Muscle of arm (tissue), 14 donors: ENCODE measurements at places on chromosomes 4 and X. TPM values are rescaled to one million over a fixed set of nuclear protein-coding genes. Genes with fewer than 3 reads are reported as not detected.

Gene GUCY1B1
- polyA plus RNA-seq, result 22.2 TPM

Gene CDK16
- 110 TPM for polyA plus RNA-seq

Gene TMPRSS11D
- 0.29 TPM for polyA plus RNA-seq

Gene HTRA3
- 32.2 TPM for polyA plus RNA-seq

Gene PDHA2
- polyA plus RNA-seq, result not detected

Gene NPFFR2
- 0.47 TPM for polyA plus RNA-seq
